Stimulated activated CD4-positive, alpha-beta T cell treated with anti-CD3 and anti-CD28 coated beads, TNF-alpha, amount 100 ng/mL, for 24 hours (primary cell): ENCODE measurements at places on chromosomes 12 and 14.

- no peak for DNase-seq
Observed at GRCh38 chr14:21081521-21082142, 11.5 kb downstream of the ARHGEF40 start.

DNA sequence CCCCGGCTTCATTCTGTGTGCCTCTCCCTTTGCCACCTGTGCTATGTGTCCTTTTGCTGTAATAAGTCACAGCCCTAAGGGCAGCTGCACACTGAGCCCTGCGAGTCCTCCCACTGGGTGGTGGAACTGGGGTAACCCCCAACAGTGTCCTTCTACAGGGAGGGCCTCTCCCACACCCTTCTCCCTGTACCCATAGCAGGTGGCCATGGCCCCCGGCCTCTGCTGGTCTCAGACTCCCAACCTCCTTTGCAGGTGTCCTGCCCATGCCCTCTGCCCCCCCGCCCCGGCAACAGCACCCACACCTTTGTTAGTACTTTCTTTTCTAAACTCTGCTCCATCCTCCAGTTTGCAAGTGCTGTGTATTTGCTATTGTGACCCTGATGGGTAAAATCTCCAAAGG, 171.8 kb downstream of the PIWIL1 start:
- DNase-seq, result no peak

GRCh38 chr12:115451780-115452736, 768.1 kb upstream of the TBX3 start:
- DNase-seq, result no peak

DNA sequence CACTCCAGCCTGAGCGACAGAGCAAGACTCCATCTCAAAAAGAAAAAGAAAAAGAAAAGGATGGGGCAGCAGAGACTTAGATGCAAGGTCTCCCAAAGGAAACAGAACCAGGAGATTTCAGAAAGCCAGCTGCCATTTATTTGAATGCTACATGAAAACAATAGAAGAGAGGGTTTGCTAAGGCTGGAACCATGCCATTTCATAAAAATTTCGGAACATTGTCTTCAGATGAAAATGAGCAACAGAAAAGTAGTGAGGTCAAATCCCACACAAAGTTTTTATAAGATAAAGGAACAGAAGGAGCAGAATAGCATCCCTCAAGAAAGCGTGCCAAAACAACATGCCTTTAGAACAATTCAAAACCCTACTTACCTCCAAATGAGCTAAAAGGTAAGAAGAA, 175.3 kb downstream of the ETV6 start:
- no peak for DNase-seq

DNA sequence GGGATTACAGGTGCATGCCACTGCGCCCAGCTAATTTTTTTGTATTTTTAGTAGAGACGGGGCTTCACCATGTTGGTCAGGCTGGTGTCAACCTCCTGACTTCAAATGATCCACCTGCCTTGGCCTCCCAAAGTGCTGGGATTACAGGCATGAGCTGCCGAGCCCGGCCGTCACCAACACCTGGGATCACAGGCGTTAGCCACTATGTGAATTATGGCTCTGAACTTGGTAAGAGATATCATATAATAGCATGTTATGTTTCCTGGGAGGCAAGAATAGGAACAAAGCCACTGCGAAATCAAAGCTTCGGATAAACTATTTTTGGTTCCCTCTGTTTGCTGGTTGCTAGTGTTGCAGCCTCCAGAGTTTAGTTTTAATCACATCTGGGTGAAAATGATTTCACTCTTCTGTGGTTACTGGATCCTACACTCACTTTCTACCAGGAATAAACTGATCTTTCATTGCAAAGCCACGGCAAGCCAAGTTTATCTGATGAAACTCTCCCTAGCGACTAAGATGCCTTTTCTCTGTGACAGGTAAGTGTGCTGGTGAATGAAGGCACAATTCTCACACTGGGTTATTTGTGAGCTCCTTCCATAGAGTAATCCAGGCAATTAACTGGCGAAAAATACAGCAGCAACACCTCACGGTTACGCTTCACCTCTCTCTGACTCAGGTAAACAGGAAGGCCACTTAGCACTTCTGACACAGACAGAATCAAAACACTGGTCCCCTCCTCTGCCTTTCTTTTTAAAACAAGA, 16.7 kb downstream of the SNRNP35 start:
- DNase-seq, result no peak

GRCh38 chr14:90585106-90585505, 188.3 kb downstream of the CALM1 start:
- no peak for DNase-seq

DNA sequence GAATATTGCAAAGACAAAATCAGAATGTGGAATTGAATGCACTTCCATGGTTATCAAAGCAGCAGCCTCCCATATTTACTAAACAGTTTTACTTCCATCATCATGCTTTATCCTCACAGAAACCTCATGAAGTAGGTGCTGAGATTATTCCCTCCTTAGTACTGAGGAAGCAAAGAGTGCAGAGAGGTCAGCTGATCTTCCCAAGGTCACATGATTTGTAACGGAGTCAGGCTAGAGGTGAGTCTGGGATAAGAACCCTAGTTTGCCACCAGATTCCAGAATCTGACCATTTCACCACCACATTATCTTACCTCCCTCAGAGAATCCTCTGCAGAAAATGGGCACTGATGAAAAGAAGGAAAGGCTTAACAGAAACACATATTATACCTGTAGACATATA, 102.0 kb downstream of the LGR5 start:
- DNase-seq, result no peak

DNA sequence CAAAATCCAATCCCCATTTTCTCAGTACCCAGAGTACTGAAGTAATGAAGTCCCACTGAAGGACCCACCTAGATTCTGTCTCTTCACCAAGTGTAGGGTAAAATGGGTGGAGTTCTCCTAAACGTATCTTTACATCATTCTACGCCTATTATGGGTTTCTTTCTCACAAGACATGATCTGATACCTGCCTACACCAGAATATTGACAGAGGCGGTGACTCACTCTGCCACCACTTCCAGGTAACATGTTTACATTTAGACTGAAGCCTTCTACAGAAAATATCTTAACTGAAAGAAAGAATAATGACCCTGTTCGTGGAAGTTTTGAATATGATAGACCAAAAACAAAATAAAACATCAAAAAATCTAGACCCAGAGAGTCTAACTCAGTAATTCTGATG, 89.8 kb downstream of the BTG1 start:
- peak; percentile 43 for DNase-seq

DNA sequence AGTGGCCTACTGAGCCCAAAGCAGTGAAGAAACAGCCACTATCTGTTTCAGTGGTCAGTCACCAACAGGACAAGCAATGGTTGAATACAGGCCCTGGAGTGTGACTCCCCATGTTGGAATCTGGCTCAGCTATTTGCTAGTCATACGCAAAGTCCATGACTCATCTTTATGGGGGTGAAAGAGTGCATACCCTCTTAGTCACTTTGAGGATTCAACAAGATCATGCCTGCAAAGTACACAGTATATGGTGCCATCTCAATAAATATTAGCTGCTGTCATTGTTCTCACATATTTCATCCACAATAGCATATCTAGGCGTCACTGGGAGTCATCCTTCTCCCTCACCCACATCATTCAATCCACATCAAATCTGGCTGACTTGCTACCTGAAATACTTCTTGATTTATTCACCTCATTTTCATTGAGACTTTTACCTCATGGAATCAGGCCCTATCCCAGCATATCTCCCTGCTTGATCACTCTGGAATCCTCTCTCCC, 26.4 kb upstream of the STAB2 start:
- no peak for DNase-seq

GRCh38 chr12:6494258-6494743, 399 bp downstream of the NCAPD2 start:
- no peak for DNase-seq

GRCh38 chr12:50074936-50075807, 10.0 kb upstream of the SMARCD1 start:
- peak; percentile 67 for DNase-seq

DNA sequence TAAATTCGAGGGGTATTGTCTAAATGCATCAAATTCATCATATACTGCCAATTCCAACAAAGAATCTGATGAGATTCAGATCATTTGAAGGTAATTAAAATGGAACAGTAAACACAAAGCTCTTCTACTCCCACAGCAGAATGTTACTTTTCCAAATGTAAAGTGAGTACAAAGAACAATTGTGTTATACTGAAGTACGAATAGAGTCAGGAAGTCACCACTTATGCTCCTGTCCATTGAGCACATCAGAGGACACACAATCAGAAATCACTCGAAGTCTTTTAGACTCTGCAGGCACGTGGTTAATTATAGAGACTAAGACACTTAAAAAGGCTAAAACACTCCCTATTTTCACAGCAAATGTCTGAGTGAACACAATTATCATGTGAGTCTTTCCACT, 388.5 kb upstream of the MIS18BP1 start:
- no peak for DNase-seq

DNA sequence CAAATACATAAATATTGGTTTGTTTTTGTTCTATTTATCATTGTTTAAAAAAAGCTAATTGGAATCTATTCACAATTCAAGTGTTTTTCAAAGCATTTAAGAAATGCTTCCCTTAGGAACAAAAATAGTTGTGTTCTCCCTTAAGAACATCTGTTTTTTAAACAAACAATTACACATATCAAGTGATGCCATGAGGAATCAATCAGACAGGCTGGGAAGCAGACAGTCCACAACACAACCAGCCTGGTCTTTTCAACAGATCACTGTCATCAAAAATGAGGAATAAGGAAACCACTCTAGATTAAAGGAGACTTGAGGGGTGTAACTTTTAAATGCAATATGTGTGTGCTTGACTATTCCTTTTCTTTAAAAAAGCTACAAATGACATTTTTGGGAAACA, 25.5 kb downstream of the GALC start:
- no peak for DNase-seq

DNA sequence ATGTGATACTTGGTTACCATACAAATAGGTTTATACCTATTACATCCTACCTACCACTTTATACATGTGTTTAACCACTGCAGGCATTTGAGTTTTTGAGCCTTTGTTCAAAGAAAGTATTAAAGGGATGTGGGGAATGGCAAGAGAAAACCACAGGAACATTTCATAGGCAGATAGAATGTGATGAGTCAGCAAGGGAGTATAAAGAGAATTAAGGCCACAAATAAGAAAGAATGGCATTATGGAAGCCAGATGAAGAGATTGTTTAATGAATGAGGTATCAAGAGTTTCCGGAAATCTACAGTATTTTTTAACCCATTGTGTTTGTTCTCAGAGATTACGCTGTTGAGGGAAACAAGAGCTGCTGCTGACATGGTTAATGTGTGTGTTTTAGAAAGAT, 66.9 kb downstream of the METTL25 start:
- DNase-seq, result no peak

DNA sequence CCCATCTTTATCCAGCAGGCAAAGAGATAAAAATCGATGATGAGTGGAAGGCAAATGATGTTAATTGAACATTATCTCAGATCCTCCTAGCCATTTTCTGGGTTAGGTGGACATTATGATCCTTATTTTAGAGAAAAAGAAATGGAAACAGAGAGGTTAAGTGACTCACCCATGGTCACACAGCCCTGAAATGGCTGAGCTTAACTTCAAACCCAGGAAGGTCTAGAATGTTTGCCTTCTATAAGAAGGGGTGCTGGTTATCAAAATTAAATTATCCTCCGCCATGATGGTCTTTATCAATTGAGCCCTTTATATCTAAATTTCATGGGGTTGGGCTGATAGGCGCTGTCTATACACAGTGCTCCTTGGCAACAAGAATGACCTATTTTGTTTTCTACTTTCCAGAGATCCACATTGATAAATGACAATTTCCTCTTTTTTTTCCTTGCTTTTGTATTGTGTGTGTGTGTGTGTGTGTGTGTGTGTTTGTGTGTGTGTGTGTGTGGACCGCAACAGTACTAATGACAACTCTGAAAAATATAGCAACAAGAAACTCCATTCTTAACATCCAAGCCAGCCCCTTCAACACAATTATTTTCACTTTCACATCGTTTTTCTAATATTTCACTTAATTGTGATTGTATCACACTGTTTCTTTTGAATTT, 571.9 kb downstream of the VRK1 start:
- no peak for DNase-seq

GRCh38 chr14:99734406-99735051, 50.4 kb downstream of the CYP46A1 start:
- no peak for DNase-seq

DNA sequence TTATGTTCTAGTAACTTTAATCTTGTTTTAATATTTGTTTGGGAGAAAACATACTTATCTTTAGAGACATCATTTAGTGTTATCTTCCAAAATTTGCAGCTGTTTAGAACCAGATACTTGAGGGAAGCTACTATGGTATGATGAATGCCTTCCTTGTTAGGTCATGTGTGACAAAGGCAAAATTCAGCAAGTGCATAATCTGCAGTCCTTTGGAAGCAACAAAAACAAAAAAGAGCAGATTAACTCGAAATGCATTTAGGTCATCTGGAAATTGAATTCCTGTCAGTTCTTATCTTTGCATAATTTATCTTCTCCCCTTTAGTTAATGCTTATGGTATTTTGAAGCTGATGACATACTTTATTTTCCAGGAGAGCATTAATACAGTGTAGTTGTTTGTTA, 3.5 kb downstream of the FBXO34 start:
- no peak for DNase-seq

DNA sequence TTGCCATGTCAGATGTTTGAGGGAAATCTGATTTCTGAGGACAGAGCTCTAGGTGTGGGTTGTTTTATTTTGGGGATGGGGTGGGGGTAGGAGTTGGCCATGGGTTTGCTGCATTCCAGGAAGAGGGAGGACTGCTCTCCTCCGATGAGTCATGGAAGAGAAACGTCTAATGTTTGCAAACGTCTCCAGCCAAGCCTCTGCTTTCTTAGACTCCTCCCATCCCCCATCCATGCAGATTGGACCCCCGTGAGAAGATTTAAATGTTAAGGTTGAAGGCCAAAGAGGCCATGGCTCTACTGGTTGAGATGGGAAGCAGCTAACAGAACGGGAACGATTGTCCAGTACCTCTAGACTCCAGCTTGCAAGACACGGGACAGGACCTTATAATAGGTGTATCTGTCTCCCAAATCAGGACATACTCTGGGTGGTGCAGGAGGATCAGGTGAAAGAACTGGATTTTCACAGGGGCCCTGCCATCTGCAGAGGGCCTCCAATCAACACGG, 11.4 kb upstream of the ATP2A2 start:
- DNase-seq, result no peak

DNA sequence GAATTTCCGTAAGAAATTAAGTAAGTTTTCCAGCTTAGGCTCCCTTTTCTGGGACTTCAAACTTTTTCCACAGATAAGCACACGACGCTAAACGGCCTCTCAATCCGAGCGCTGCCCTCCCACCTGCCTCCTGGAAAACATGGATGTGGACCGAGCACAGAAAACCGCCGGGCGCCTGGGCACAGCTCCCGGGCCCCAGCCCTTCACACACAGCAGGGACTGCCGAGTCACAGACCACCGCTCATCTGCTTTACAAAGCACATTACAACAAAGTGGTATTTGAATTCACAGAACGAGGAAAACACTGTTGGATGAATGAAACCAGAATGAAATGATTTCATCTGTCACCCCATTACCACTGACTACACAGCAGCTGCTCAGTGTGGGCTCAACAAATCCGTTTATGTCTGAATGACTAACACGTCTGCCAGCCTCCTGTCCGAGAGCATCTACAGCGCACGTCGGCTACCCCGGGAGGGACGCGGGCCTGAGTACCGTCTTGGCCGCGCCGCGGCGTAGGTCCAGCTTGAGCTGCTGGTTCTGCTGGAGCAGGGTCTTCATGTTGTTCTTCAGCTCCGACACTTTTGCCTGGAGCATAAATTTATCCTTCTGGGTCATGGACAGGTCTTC, 13.1 kb upstream of the ANKLE2 start:
- DNase-seq, result no peak
